ENCODE measurements at places on chromosomes 5 and 9. TPM values are rescaled to one million over a fixed set of nuclear protein-coding genes. Genes with fewer than 3 reads are reported as not detected.

Gene ENTREP1
- 0.33 TPM for total RNA-seq

Gene PCDH12
- 4.8 TPM for total RNA-seq

Gene SCGB3A2
- total RNA-seq = not detected

Gene SYNPO
- total RNA-seq = 1.1 TPM

Gene SPINK6
- not detected for total RNA-seq

Gene DAB2IP
- total RNA-seq = 3.1 TPM

Gene IFNA1
- not detected for total RNA-seq

Gene HCN1
- not detected for total RNA-seq

Gene FRMD3
- total RNA-seq = 0.75 TPM

Gene LCP2
- 16.3 TPM for total RNA-seq

Gene ADAMTS13
- total RNA-seq = 6.5 TPM

Gene PCSK1
- total RNA-seq = 0.08 TPM

Gene SEMA5A
- total RNA-seq = 4.9 TPM

DNA sequence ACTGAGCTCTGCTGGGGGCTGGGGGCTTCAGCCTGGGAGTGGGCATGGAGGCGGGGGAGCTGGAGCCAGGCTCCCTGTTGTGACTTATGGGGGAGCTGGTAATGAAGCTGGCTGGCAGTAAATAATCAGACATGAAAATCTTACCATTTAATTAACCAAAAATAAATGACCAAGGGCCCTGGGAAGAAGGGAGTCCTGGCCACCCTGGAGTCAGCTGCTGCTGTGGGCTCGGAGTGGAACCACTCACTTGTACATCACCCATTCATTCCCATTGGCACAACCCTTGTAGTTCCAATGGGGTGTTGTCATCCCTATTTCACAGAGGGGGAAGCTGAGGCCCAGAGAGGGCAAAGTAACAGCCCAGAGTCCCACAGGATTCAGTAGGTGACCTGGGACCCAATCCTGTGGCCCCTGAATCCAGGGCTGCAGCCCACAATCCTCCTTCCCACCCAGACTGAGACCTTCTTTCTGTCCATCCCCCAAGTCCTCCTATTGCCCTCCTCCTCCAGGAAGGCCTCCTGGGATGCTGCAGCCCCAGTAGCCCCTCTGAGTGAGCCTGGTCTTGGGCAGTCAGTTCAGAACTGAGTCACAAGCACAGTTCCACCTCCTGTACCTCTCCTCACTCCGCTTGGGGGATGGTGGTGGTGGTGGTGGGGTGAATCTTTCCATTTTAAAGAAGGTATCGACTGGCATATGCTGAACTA is 259.4 kb upstream of the MVB12B start:
- DNase-seq = no peak

- no peak for DNase-seq
Measured at GRCh38 chr5:33401482-33402390, 39.0 kb upstream of the TARS1 start.

DNA sequence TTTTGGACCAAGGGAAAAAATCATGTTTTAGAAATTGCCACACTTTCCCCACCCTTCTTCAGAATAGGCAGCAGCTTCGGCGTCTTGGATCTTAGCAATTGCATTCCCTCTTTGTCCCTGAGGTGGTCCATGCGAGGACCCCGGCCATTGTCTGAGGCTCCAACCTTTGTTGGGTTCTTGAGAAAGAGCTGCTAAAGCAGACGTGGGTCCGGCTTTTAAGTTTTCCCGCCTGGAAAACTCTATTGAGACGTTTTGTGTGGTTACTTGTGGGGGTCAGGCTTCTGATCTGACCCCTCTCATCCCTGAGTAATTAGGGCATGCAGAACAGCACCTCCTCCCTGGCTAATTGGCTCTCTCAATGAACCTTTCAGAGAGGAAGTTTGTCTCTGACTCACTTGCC is 509.6 kb upstream of the TNC start:
- no peak for DNase-seq

DNA sequence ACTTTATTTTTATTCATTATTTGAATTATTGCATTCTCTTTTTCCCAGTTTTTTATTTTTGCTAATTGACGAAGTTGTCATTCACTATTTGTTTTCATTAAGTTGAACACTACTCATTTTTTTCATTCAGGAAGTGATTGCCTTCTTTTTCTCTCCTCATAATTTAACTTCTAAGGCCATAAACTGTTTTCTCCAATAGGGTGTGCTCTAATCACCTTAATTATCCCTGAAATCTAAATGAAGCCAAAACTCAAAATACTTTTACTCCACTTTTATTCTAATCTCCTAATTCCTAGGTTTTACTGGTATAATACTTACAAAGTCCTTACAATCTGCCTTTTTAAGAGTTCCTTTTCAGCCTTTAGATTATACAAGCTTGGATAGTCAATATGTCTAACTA is 2.9 kb upstream of the OR13C2 start:
- DNase-seq = no peak

DNA sequence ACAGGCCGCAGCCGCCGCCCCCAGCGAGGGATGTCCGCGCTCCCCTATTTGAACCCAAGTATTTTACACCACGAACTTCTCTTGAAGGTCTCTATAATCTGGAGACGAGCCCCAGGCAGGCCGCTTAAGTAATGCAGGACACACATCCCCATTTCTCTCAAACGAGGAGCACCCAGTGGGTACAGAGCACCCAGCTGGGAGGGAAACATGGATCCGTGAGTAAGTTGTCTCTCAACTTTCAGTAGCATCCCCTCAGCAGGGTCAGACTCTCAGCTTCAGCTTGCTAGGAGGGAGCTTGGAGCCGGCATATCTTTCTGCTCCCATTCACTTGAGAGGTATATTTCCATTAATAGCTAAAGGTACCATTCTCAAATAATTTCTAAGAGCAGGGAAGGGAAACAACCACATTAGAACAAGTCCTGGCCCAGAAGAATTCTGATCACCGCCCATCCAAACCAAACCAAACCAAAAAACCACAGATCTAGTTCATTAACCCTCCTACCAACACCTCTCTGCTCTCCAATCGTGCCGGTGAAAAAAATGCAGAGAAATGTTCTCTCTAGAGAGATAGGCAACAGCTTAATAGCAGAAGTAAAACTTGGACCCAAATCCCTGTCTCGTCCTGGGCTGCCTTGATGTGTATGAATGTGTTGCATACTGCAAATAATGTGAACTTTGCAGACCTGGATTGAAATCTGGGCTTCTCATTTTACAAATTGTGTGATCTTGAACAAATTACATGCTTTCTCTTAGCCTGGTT is 910 bp downstream of the TDRD7 start:
- no peak for DNase-seq

GRCh38 chr9:114370968-114371320 is 16.8 kb downstream of the AKNA start:
- DNase-seq = no peak

DNA sequence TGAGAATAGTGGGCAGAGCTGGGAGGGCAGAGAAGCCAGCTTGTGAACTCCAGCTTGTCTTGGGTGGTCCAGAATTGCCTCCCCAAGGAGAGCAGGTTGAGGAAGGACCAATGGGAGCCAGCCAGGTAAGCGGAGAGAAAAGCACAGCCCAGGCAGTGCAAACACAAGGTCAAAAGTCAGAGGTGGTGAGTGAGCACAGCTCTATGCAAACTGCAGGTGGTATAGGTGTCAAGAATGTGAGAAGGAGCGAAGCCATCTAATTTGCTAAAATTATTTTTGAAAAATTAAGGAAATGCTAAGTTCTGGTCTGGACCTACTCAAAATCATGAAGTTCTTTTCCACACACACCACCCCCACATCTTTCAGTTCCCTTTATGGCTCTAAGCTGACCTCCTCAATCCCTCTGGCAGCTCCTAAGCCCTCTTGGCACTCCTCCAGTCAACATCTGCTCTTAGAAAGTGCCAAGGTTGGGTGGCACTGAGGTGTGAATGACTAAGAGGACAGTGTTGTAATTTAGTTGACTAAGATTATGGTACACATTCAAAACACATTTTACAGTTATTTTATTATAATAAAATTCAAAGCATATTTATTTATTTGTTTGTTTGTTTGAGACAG is 6.6 kb upstream of the OTULINL start:
- DNase-seq = no peak

- DNase-seq = no peak
Measured at GRCh38 chr5:501831-502184, 22.4 kb downstream of the SLC9A3 start.

DNA sequence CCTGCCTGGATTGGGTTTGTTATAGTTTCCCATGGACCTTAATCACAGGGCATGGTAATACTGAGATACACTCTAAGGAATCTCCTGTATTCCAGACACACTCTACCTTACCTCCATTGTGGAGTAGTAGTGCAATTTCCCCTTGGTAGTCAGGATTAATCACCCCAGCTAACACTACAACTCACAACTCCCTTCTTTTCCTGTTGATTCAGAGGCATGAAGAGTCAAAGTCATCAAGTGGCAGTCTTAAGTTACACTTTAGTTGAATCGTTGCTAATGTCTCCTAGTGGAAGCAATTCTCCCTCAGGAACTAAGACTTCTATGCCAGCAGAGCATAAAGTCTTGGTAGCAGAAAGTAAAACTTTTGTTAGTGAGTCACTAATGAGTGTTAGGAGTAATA is 122.7 kb upstream of the APC start:
- DNase-seq = no peak

DNA sequence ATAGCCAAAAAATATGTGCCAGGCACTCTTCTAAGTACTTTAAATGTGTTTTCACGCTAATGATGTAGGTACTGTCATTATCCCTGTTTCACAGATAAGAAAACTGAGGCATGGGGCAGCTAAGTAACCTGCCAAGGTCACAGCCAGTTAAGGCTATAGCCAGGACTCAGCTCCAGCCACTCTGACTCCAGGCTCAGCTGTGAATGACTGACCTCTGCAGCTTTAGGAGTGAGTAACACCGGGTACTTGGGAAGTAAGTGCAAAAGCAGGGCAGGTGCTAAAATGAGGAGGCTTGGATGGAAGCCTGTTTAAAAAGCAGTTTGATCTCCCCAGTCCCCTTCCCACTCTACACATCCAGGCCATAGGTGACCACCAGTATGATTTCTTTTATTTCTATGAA is 10.6 kb upstream of the SHC3 start:
- DNase-seq = no peak

- peak; percentile 89 for DNase-seq
Measured at GRCh38 chr5:81971712-81972491, at the start of gene ATG10. ATG10 (plus strand) TSS chr5:81972023; CDS start chr5:81987571, 15,548 bp downstream.

DNA sequence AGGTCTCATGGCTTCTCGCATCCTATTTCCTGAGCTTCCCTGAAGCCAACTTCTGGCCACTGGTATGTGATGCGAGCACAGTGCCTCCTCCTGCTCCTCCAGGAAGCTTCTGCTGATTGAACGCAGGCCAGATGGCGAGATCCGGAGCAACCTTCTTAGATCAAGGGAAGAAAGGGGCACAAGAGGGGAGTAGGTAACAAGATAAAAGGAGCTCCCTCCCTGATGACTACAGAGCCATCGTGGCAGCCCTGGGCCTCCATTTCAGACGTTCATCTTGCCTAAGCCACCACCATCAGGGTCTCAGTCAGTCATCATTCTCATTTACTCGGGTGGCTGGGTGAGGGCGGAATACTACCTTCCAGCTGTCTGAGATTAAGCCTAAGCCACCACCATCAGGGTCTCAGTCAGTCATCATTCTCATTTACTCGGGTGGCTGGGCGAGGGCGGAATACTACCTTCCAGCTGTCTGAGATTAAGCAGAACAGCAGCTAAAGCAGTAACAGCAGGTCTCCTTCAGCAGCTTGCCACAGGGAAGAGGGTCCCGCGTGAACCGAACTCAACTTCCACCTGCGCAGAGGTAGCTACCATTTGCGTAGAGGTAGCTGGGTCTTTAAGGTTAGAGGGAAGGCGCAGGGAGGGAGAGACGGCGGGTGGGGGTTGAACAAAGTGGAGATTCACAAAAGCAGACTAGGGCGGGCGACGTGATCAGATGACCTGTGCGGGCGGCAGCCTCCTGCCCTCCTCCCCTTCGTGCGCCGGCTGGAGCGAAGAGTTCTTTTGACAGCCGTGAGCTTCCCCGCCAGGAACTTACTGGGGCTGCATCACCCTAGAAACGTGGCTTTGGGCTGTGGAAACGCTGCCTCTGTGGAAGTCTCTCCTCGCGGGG is 27.9 kb upstream of the MGAT1 start:
- DNase-seq = peak; percentile 69

DNA sequence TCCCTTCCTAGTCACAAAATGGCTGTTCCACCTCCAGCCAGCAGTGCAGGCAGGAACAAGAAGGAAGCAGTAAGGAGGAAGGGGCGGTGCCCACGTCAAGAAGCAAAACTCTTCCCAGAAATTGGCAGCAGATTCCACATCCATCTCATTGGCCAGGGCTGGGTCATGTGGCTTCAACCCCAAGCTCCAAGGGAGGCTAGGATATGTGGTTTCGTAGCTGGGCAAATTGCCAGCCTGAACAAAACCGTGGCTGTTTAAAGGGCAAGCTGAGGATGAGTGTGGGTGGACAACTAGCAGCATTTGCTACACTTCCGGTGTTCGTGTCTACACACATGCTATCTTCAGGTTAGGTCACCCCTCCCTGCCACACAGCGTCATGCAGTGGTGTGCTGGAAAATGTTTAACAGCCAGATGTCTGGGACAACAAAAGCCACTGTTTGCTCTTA is 92.1 kb upstream of the MAP1B start:
- no peak for DNase-seq

DNA sequence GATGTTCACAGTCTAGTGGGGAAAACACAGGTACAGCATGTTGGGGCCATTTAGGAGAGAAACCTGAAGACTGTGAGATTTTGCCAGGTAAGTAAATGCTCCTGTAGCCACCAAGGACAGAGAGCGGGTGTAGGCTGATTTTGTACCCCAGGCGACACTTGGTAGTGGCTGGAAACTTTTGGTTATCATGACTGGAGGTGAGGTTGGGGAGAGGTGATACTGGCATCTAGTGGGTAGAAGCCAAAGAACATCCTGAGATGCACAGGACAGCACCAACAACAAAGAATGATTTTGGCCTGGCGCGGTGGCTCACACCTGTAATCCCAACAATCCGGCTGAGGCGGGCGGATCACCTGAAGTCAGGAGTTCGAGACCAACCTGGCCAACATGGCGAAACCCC is 38.8 kb upstream of the PWWP2A start:
- DNase-seq = no peak

- DNase-seq = no peak
Measured at GRCh38 chr9:134187891-134188385, 23.6 kb upstream of the RNU6ATAC start.

DNA sequence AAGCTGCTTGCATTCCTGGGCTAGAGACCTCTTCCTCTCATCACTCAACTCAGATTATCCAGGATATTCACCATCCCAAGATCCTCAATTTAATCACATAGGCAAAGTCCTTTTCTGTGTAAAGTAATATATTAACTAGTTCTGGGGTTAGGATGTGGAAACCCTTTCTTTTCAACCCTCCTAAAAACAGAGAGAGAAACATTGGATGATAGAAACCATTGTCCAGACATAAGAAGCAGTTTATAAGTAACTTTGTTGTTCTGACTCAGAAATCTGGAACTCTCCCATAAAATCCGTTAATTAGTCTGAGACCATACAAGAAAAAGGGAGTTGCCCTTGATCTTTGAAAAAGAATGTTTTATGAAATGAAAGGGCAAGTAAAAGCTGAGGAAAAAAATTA is 817.1 kb upstream of the CDH9 start:
- DNase-seq = no peak

- no peak for DNase-seq
Measured at GRCh38 chr5:180898621-180899246, at the start of gene BTNL8. BTNL8 (plus strand) TSS chr5:180899159; CDS start chr5:180899311, 152 bp downstream.
